ENCODE measurements at places on chromosomes 3 and 15. TPM values are rescaled to one million over a fixed set of nuclear protein-coding genes. Genes with fewer than 3 reads are reported as not detected.

DNA sequence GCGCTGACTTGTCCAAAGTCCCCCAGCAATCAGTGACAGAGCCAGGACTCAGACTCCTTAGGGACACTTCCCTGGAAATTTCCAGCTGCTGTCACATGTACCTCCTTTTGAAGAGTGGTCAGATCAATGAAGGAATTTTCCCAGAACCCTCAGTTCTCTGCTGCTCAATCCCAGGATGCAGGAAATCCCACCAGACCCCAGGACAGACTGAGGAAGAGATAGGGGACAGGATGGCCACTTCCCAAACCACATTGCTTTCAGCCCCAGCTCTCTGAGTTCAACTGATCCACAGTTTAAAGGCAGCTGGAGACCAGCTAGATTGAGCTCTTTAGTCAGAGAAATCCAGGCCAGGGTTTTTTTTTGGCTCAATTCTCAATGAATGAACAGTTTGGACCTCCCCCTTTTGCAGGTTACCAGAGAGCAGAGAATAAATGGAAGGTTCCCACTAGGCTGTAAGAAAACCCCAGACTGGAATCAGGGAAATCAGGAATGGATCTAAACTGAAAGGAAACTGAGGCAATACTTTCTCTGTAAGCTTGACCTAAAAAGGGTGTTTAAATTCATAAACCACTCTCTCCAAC lies 1.5 kb downstream of the CYP1A1 start:
- H3K4me3 ChIP-seq: no peak overlapping the region
- no peaks in the 10 kb centered on the region for H3K36me3 ChIP-seq
- no peak overlapping the region for H3K27ac ChIP-seq
- DNase-seq: no peak
- peaks cover 7% of the 10 kb centered on the region for H3K4me1 ChIP-seq

DNA sequence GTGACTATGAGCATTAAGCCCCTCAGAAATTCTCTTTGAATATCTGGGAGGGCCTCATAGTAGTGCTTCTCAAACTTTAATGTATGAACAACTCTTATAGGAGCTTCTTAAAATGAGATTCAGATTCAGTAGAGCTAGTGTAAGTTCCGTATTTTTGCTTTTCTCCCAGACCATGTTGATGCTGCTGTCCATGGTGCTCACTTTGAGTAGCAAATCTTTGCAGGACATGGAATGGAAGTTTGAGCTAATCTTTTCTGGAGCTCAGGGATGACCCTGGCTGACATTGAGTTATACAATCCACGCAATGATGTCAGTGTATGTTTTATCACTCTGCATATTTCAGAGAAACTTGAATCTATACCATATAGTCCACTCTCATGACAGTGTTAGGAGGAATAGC lies 134.2 kb downstream of the OTOL1 start:
- no peaks in the 10 kb centered on the region for H3K4me1 ChIP-seq
- DNase-seq: no peak
- H3K27me3 ChIP-seq: no peaks in the 10 kb centered on the region
- no peak overlapping the region for H3K4me3 ChIP-seq
- H3K27ac ChIP-seq: no peak overlapping the region

GRCh38 chr3:102074946-102075345 lies 225.6 kb downstream of the NFKBIZ start:
- no peak for DNase-seq
- H3K27ac ChIP-seq: no peak overlapping the region

ROPN1 gene
- not detected for total RNA-seq

- H3K27ac ChIP-seq: no peak overlapping the region
- H3K4me3 ChIP-seq: no peak overlapping the region
- H3K27me3 ChIP-seq: no peaks in the 10 kb centered on the region
- H3K4me1 ChIP-seq: no peaks in the 10 kb centered on the region
- no peaks in the 10 kb centered on the region for H3K36me3 ChIP-seq
These were observed 176.7 kb upstream of the CADPS start for GRCh38 chr3:63051920-63052319.

DNA sequence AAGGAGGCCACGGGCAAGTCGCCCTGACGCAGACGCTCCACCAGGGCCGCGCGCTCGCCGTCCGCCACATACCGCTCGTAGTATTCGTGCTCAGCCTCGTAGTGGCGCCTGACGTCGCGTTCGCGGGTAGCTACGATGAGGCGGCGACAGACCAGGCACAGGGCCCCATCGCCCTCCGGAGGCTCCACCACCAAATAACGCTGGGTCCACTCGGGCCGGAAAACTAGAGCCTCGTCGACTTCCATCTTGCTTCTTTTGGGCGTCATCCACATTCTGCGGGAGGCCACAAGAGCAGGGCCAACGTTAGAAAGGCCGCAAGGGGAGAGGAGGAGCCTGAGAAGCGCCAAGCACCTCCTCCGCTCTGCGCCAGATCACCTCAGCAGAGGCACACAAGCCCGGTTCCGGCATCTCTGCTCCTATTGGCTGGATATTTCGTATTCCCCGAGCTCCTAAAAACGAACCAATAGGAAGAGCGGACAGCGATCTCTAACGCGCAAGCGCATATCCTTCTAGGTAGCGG lies at the start of gene EPM2AIP1:
Gene EPM2AIP1, minus strand, starts transcription at position 326 of the 520 bp plus-strand sequence. Its CDS starts 54 bp downstream, at position 272.
- peaks cover 55% of the 10 kb centered on the region for H3K4me1 ChIP-seq
- peak; percentile 100 for DNase-seq
- H3K27ac ChIP-seq: peak within 1 kb of the TSS; percentile 100
- H3K4me3 ChIP-seq: peak within 1 kb of the TSS; percentile 93
- no peaks in the 10 kb centered on the region for H3K27me3 ChIP-seq

GRK7 gene
- not detected for total RNA-seq

GRCh38 chr3:76362643-76363042 lies 577.3 kb upstream of the ZNF717 start:
- H3K27me3 ChIP-seq: no peaks in the 10 kb centered on the region
- DNase-seq: no peak
- no peak overlapping the region for H3K4me3 ChIP-seq
- H3K4me1 ChIP-seq: no peaks in the 10 kb centered on the region

- no peak overlapping the region for H3K27ac ChIP-seq
- DNase-seq: no peak
These were observed 724.8 kb upstream of the CFAP20DC start for GRCh38 chr3:59774634-59775033.

- no peak overlapping the region for H3K4me3 ChIP-seq
- H3K27ac ChIP-seq: no peak overlapping the region
- DNase-seq: no peak
- no peaks in the 10 kb centered on the region for H3K36me3 ChIP-seq
- no peaks in the 10 kb centered on the region for H3K27me3 ChIP-seq
These were observed 35.7 kb upstream of the TMEM45A start for GRCh38 chr3:100456745-100457144.

AGBL1 gene
- total RNA-seq: not detected

GRCh38 chr15:33126559-33127290 lies 67.8 kb downstream of the FMN1 start:
- no peaks in the 10 kb centered on the region for H3K27me3 ChIP-seq
- H3K4me1 ChIP-seq: peaks cover 29% of the 10 kb centered on the region
- H3K4me3 ChIP-seq: peak overlapping the region; percentile 37
- no peak for DNase-seq
- H3K27ac ChIP-seq: no peak overlapping the region

EPHB3 gene
- not detected for total RNA-seq

DNA sequence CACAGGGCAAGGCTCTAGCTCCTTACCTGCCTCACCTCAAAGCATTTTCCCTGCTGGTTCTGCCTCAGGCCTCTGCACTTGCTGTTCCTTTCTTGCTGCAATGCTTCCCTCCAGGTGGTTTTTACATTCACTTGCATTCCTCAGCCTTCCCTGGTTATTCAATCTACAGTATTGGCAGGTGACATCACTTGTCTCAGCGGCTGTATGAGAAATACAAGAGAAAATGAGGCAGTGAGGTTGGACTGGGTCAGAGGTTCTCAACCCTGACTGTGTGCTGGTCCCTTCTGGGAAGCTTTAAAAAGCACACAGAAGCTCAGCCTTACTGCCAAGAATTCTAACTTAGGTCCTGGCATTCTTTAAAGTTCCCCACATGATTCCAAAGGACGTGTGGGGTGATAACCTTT lies 26.7 kb downstream of the SIAH2 start:
- H3K27me3 ChIP-seq: no peaks in the 10 kb centered on the region
- H3K4me1 ChIP-seq: peaks cover 20% of the 10 kb centered on the region
- H3K27ac ChIP-seq: no peak overlapping the region
- no peak overlapping the region for H3K4me3 ChIP-seq
- no peaks in the 10 kb centered on the region for H3K36me3 ChIP-seq

LDHAL6B gene
- total RNA-seq: not detected

ERICH6 gene
- 0.39 TPM for total RNA-seq

GOLGA6A gene
- not detected for total RNA-seq

TIGIT gene
- 185 TPM for total RNA-seq

GRCh38 chr3:143595456-143596077 lies 252.7 kb downstream of the SLC9A9 start:
- no peak overlapping the region for H3K4me3 ChIP-seq
- H3K27me3 ChIP-seq: no peaks in the 10 kb centered on the region
- no peaks in the 10 kb centered on the region for H3K36me3 ChIP-seq
- H3K4me1 ChIP-seq: no peaks in the 10 kb centered on the region

DNA sequence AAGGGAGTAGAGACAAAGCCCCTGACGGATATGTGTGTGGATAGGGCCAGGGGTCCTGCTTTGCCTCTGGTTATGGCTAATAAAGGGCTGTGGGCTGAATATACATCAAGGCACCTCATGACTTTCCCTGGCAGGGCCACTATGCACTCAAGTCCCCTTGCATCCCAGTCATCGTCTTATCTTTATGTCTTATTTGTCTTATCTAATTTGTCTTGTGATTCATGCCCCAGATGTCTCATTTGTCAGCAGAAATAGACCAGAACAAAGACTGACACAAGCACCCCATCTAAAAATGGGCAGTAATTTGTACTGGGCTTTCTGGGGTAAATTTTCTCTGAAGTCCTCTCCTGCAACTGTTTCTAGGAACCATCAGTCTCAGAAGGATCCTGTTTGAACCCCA lies 68.6 kb downstream of the ITGA11 start:
- no peaks in the 10 kb centered on the region for H3K4me1 ChIP-seq
- no peaks in the 10 kb centered on the region for H3K27me3 ChIP-seq
- no peak for DNase-seq
- no peaks in the 10 kb centered on the region for H3K36me3 ChIP-seq

DNA sequence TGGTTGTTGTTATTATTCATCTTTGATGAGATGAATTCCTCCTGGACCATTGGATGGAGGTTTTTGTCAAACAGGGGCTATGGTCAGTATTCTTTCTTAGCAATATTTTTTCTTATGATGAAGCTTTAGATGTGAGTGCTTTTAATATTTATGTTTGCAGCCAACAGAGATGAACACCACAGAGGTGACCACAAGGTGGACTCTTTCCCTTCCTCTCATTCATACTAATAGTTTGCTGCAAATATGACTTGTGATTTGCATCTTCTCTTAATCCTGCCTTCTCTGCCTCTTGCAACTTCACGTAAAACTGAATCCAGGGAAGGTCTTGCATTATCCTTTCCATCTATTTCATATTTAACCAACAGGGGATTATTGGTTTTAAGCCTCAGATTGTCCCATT lies 473.1 kb upstream of the UBE2E2 start:
- no peaks in the 10 kb centered on the region for H3K27me3 ChIP-seq
- no peak overlapping the region for H3K4me3 ChIP-seq
- no peaks in the 10 kb centered on the region for H3K36me3 ChIP-seq

DNA sequence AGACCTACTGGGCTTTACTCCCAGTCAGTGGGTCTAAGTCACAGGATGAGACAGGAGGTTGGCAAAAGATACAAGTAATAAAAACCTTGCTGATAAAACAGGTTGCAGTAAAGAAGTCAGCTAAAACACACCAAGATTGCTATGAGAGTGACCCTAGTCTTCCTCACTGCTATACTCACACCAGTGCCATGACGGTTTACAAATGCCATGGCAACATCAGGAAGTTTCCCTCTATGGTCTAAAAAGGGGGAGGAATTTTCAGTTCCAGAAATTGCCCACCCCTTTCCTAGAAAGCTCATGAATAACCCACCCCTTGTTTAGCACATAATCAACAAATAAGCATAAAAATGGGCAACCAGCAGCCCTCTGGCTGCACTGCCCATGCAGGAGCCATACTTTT lies 966.7 kb upstream of the ROBO1 start:
- H3K27ac ChIP-seq: peak overlapping the region; percentile 6
- no peaks in the 10 kb centered on the region for H3K27me3 ChIP-seq
- H3K4me1 ChIP-seq: no peaks in the 10 kb centered on the region
- no peaks in the 10 kb centered on the region for H3K36me3 ChIP-seq

CCR8 gene
- 5.3 TPM for total RNA-seq

DNA sequence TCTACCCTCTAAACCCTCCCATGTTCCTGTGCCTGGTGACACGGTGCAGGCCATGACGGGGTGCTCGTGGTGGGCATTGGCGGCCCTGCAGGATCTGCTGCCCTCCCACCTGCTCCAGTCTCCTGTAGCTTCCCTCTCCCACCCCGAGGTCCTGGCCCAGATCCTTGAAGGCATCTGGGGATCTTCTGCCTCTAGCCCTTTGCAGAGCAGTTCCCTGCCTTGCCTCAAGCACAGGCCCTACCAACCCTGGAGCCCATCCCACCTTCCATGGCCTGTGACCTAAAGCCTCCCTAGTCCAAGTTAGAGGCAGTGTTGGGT lies 27.5 kb upstream of the SEC13 start:
- H3K36me3 ChIP-seq: no peaks in the 10 kb centered on the region
- H3K27me3 ChIP-seq: no peaks in the 10 kb centered on the region
- H3K4me3 ChIP-seq: no peak overlapping the region
- no peak overlapping the region for H3K27ac ChIP-seq
- DNase-seq: no peak

GRCh38 chr15:89781891-89782618 lies 5.9 kb downstream of the MESP2 start:
- H3K36me3 ChIP-seq: no peaks in the 10 kb centered on the region
- H3K4me3 ChIP-seq: no peak overlapping the region
- H3K27me3 ChIP-seq: peaks cover 13% of the 10 kb centered on the region
- no peak for DNase-seq
- no peaks in the 10 kb centered on the region for H3K4me1 ChIP-seq

DNA sequence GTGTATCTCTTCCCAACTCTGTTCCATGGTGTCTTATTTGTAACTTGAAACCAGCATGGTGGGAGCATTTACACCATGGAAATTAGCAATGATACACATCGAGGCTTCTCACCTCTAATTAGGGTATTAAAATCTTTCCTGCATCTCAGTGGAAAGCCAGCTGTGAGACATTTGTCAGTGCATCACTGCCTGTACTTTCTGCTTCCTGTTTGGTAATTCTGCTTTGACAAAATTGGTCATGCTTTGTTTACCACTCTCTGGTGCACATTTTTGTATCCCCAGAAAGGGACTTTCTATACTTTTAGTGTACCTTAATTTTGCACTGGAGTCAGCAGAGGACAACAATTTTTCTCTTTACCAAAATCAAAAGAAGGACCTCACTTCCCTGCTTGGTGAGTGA lies 402.1 kb downstream of the PDCD6IP start:
- no peaks in the 10 kb centered on the region for H3K36me3 ChIP-seq
- H3K27me3 ChIP-seq: no peaks in the 10 kb centered on the region
- H3K4me1 ChIP-seq: no peaks in the 10 kb centered on the region
- H3K4me3 ChIP-seq: no peak overlapping the region

GRCh38 chr15:100715571-100716455 lies 113.4 kb downstream of the ASB7 start:
- no peak for DNase-seq
- no peaks in the 10 kb centered on the region for H3K4me1 ChIP-seq
- H3K27ac ChIP-seq: no peak overlapping the region
- H3K36me3 ChIP-seq: no peaks in the 10 kb centered on the region
- H3K4me3 ChIP-seq: no peak overlapping the region
- H3K27me3 ChIP-seq: no peaks in the 10 kb centered on the region

GRCh38 chr3:17302170-17302569 lies 417.4 kb downstream of the PLCL2 start:
- H3K4me3 ChIP-seq: no peak overlapping the region
- H3K4me1 ChIP-seq: peaks cover 18% of the 10 kb centered on the region
- H3K27ac ChIP-seq: no peak overlapping the region
- no peaks in the 10 kb centered on the region for H3K36me3 ChIP-seq

GRCh38 chr3:69008980-69009379 lies 4.5 kb downstream of the EOGT start:
- H3K27me3 ChIP-seq: no peaks in the 10 kb centered on the region
- H3K4me1 ChIP-seq: peaks cover 13% of the 10 kb centered on the region
